ENCODE measurements at places on chromosomes 2 and 18.

DNA sequence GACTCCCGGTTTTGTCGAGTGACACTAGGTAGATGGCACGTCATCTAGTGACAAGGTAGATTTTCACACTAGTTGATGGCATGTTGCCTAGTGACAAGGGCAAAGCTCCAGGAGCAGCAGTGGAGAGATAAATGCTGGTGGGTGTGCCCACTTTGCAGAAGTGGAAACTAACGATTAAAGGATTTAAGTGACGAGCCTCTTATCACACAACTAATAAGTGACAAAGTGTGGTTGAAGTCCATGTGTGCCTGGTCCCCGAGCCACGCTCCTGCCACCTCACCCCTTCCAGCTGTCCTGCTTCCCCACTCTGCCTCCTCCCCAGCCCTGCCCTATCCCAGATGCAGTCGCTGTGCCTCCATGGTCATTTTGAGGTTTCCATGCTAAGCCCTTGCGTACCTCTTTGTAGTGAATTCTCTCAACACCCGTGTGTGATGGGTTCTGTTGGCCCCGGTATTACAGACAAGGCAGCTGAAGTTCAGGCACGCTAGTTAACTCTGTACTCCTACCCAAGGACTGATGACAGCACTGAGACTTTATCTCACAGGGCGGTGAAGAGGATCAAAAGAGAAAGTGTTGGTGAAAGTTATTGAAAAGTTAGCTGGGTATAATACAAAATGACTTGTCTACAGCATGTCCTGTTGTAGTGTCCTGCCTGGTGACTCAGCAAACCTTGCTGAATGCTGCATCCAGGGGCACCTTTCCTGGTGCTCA is 113.4 kb upstream of the GLI2 start:
- H3K4me3 ChIP-seq = no peak overlapping the region
- H3K27ac ChIP-seq = no peak overlapping the region
- no peaks in the 10 kb centered on the region for H3K36me3 ChIP-seq
- no peaks in the 10 kb centered on the region for H3K27me3 ChIP-seq
- DNase-seq = no peak

DNA sequence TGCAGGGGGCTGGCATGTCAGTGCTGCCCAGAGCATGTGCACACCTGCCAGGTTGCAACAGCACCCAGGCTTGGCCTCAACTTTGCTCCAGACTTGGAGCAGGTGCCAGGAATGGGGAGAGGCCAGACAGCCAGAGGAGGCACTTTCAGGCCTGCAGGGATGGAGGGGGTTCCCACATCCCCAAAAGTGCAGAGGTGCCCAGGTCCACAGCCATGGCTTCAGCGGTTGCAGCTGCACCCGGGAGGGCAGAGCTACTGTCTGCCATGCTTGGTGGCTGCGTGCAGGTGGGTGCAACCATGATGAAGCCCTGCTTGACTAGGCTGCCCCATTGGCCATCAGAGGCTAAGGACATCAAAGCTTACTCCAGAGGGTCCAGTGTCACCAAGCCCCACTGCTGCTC is 196.8 kb upstream of the VRK2 start:
- H3K27ac ChIP-seq = no peak overlapping the region
- H3K27me3 ChIP-seq = no peaks in the 10 kb centered on the region
- H3K4me1 ChIP-seq = no peaks in the 10 kb centered on the region
- no peak overlapping the region for H3K4me3 ChIP-seq

DNA sequence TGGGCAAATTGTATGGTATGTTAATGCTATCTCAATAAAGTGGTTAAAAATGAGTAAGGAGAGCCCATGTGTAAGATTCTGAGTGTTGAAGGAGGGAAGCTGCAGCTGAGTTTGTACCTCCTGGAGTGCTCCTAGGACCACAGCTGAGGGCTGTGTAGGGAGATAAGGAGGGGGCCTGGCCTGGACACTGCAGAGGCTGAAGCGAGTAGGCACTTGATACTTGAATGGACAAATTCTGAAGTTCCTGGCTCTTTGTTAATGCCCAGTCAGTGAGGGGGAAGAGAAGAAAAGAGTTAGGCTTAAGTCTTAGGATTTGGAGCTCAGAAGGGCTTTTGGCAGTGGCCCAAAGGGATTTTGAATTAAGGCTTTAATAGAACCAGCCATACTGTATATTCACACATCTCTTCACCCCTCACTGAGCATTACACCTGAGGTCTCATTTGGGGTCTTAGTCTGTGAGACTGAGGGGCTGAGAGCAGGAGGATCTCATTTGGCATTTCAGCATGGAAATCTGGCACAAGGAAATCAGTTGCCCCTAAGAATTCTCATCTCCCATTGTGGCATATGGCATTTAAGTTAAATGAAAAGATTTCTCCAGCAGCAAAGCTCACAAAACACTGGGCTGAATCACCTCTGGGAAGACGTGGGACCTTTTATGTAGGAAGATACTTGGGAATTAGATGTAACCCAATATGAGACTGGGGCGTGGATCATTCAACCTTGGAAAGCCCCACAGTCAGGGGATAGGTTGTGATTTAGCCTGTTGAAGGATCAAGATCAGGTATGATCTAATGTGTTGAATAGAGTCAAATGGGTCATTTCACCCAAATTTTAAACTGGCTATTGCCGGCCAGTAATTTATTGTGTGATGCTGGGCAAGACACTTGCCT is 46.8 kb downstream of the LIPG start:
- H3K27me3 ChIP-seq = no peaks in the 10 kb centered on the region
- H3K4me3 ChIP-seq = no peak overlapping the region
- H3K27ac ChIP-seq = no peak overlapping the region
- no peak for DNase-seq
- no peaks in the 10 kb centered on the region for H3K36me3 ChIP-seq

DNA sequence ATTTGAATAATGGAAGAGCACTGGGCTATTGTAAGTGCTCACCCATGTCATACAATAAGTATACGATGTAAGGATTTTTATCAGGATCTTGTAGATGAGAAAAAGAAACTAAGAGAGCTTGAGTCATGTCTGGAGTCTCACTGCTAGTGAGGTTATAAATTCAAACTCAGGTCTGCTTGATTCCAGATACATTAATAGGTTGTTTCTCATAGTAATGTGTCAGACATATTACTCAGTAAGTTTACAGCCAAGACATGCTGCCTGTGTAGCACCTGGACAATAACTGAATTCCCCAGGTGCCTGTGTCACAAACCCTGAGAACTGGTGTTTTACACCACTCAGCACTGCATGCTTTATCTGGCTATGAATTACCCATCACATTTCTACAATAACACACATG is 216.9 kb upstream of the LRP1B start:
- DNase-seq = no peak
- H3K27me3 ChIP-seq = no peaks in the 10 kb centered on the region
- no peaks in the 10 kb centered on the region for H3K4me1 ChIP-seq

DNA sequence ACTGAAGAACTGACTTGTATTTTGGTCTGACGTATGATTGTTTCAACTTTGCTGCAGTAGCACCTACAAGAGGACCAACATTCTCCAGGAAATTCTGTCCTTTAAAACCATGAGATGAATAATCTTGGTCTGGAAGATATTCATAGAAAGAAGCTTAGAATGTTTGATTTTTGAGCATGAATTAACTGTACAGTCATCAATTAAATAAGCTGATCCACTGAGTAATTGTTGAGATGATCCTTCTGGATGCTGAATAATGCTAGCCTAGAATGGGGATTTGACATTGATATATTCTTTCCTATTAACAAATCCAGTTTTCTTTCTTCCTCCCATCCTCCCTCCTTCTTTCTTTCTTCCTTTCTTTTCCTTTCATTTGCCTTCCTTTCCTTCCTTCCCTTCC is 39.0 kb upstream of the CDK5R2 start:
- no peaks in the 10 kb centered on the region for H3K27me3 ChIP-seq
- no peak overlapping the region for H3K27ac ChIP-seq
- H3K4me1 ChIP-seq = no peaks in the 10 kb centered on the region
- no peaks in the 10 kb centered on the region for H3K36me3 ChIP-seq
- no peak for DNase-seq
